Thymus (tissue), 14 donors: ENCODE measurements at places on chromosomes 3 and 15. TPM values are rescaled to one million over a fixed set of nuclear protein-coding genes. Genes with fewer than 3 reads are reported as not detected.

GRCh38 chr3:8441969-8442559, 59.6 kb upstream of the LMCD1 start:
- DNase-seq, result no peak

DNA sequence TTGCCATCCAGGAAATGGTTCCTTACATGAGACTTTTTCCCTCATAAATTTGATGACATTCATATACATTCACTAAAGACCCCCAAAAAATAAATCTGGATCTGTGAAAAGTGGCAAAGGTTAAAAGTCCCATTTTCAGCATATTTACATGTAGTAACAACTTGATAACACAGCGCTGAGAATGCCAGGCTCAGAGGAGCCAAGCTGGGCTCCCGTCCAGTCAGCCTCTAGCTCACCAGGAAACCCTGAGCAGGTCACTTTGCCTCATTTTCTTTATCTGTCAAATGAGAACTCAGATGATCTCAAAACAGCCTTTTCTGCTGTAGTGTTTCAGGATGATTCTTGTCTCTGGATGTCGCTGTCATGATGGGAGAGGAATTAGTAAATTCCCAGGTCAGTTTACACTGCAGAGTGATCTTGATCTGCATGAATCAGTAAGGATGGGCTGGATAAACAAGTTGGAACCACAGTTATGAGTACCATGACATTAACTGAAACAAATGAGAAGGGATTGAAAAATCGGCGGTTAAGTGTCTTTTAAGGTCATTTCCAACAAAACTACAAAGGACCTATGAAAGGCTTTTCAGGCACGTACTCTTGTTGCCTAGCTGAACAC, 82.8 kb downstream of the PPARG start:
- no peak for DNase-seq

- DNase-seq, result no peak
Observed at GRCh38 chr3:126782536-126782935, 78.5 kb downstream of the CHCHD6 start.

DPPA4 gene
- 14.2 TPM for polyA plus RNA-seq
